ENCODE measurements at places on chromosomes 1 and 21.

GRCh38 chr1:33650708-33651107 lies 178.3 kb downstream of the ZSCAN20 start:
- no peak for DNase-seq

DNA sequence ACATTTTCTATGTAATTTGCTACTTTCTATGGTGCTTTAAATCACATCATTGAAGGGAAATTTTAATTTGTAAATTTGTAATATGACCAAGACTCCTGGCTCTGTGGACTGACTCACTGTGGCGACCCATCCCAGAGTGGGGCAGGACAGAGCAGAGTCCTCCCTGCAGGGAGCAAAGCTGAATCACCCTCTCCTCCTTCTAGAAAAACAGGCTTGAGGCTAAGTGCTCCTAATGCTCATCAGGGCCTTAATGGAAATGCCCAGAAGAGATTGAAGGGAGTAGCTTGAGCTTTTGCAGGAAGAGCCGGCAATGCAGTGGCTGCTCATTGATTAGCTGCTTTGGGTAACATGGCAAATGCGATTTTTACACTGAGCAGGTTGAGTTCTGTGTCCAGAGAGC lies 16.8 kb downstream of the S100A10 start:
- DNase-seq: peak; percentile 54

DNA sequence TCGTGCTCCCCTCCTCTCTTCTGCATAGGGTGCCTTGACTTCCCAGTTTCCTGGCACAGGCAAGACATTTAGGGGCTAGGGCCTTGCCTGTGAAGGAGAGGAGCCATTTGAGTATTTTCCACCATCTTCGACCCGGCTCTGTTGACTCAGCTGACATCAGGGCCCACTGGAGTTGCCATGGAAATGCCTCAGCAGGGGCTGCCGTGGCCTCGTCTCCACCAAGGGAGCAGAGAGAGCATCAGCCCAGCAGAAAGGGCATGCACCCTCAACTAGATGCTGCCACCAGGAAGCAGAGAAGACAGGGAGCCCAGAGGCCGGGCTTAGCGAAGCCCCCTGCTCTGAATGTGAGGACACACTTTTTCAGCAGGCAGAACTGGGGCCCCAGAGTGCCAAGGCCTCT lies 101.9 kb upstream of the ACTL8 start:
- DNase-seq: no peak

- peak; percentile 14 for DNase-seq
Measured at GRCh38 chr1:171940368-171940767, 99.1 kb downstream of the DNM3 start.

DNA sequence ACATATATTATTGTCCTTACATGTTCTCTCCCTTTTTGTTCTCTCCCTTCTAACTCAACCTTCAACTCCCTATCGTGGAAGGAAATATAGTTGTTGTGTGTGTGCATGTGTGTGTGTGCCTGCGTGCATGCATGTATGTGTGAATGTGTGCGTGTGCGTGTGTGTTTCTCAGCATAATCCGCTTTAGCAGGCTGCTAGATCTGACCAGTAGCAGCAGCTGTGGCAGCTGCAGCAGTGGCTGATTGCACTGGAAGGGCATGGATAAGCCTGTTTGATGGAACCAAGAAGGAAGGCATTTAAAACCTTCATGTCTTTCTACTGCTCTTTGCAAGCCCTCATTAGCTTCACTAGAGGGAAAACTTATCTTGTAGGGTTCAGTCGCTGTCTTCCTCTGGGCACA lies 65.6 kb upstream of the IRF2BP2 start:
- no peak for DNase-seq

DNA sequence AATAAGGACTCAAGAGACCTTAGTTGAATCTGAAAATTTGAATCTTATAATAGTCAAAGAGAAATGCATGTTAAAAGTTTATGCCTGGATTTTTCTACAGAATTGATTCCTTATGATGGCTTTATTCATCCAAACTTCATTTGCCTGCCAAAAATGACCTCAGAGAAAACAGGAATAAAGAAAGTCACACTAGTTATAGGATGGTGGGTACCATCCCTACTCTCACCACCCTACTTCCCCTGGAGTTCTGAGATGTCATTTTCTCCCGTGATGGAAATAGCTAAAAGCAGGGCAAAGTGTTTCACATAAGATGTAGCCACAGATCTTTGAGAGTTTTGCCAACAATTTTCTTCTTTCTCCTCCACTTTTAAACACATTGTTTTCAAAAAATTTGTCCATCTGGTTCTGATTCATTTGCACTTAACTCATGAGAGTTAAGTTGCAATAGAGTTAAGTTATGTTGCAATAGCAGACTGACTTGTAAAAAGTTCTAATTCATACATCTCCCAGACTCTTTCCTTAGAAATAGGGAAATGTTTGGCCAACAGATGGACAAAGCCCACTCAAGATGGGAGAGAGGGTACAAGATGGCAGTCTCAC lies 384.6 kb downstream of the PLPP3 start:
- no peak for DNase-seq

DNA sequence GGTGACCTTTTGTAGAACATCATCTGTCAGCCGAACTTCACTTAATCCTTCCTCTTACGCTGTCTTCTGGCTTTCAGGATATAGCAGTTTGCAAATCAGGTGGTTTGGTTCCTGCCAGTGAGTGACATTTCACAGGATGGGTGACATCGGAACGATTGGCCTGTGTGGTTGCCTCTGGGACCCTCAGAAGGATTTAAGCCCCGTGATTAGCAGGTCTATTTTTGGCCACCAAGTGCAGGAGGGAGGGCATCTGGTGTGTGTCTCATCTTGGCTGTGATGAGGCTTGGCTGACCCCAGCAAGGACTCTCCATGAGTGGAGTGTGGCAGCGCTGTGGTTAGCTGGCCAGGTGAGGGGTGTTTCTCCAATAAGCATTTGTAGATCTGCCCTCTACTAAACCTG lies 407.6 kb upstream of the VAMP3 start:
- no peak for DNase-seq

- peak; percentile 55 for DNase-seq
Measured at GRCh38 chr21:17585875-17586450, 26.7 kb downstream of the BTG3 start.

GRCh38 chr1:155513300-155513916 lies 49.2 kb downstream of the ASH1L start:
- DNase-seq: no peak

GRCh38 chr1:240237305-240237721 lies 145.6 kb downstream of the FMN2 start:
- DNase-seq: no peak

DNA sequence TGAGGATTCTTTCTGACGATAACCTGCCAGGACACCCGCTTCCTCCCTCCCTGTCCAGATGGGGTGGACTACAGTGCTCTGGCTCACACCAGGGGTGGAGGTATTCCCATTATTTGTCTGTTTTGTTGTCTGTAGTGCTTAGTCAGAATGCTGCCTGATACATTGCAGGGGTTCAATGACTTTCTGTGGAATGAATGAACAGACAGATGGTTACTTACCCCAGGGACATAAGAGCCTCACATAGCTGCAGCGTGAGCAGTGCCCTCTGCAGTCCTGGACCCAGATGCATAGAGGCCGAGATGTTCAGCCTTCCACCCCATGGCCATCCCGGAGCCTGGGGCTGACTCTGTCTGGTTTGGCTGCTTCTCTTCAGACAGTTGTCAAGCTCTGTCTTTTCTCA lies 13.0 kb upstream of the F3 start:
- no peak for DNase-seq

DNA sequence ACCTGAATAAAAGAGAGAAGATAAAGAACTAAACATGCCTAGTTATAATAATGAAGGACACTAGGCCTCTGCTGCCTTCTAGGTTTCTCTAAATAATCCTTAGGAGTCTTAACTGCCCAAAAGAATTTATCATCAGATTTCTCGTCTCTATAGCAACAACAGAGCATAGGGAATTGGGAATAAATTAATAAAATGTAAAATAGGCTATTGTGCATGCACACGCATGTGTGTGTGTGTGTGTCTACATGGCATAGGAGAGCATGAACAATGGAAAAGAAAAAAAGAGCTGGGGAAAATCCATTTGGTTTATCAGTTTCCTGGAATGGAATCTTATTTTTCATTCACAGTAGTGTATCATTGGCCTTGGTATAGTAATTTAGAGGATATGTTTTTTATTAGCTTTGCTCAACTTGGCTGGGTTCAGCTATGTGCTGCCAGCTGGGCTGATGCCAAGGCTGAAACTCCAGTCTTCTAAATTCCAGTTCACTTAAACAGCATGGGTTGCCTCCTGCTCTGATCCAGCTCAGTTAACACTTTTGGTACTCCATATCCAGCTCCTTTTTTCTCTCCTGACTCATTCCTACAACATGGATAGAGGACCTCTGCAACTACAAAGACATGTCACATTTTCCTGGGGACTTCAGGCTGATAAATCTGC lies 80.6 kb upstream of the SLFNL1 start:
- DNase-seq: peak; percentile 87

DNA sequence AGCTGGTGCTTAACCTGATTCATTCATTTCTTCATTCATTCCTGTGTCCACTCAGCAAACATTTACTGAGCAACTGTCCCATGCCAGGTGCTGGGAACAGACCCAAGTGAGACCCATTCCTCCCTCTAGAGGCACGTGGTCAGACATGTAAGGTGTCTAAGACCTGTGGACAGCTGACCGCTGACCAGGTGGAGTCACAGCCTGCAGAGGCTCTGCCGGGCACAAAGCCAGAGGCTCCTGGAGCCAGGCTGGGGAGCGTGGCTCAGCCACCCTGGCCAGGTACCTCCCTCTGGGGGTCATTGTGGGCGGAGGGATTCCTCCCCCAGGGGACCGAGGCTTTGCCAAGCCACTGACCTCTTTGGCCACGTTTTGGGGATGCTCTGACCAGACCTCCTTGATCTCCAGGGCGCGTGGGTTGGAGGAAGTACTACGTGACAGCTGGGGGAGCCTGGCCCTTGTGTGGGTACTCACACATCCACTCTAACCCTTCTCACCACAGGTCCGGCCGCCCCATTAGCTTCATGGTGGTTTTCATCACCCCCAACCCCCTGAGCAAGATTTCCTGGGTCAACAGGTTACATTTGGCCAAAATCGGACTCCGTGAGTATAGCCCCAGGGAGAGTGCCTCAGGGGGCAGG lies 100.3 kb downstream of the ARHGEF10L start:
- no peak for DNase-seq

DNA sequence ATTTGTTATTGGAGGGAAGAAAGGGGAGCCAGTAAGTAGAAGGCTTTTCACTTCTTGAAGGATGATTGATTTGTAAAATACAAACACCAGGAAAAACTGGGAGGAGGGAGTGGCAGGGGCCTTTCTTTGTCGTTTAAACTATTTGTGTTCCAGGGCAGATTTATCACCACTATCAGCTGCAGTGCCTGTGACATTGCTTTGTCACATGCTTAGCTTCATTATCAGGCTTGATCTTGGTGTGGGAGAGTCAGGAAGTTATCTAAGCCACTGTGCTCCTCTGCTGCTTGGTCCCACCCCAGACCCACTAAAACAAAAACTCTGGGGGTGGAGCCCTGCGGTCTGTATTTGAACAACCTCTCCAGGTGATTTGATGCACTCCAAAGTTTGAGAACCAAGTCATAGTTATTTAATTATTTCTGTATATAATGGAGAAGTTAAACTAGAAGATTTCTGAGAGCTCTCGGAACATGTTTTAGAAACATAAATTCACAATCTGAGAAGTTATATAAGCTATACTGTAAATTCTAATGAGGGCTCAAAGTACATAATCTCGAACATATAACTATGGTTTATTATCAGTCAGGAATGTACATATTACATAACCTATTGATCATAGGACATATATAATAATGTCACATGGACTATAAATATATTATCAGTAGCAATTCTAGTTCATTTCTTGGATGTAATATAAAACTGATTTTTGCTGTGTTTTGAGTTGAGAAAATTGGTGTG lies 87.9 kb downstream of the CDC14A start:
- DNase-seq: no peak

DNA sequence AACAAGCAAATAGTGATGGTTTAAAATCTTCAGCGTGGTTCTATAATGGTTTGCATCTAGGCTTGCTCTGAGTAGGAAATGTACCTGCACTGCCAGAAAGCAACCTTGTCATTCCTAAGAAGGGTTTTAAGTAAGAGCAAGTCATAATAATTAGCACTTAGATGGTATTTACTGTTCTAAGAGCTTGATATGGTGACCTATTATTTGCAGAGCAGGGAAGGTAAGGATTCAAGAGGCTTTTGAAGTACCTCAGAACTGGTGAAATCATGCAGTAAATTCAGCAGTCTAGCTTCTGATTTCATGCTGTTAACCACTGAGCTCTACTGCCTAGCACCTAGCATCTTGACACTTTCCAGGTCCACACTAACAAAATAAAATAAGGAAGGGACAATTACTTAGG lies 23.7 kb downstream of the ATP1A1 start:
- DNase-seq: no peak

DNA sequence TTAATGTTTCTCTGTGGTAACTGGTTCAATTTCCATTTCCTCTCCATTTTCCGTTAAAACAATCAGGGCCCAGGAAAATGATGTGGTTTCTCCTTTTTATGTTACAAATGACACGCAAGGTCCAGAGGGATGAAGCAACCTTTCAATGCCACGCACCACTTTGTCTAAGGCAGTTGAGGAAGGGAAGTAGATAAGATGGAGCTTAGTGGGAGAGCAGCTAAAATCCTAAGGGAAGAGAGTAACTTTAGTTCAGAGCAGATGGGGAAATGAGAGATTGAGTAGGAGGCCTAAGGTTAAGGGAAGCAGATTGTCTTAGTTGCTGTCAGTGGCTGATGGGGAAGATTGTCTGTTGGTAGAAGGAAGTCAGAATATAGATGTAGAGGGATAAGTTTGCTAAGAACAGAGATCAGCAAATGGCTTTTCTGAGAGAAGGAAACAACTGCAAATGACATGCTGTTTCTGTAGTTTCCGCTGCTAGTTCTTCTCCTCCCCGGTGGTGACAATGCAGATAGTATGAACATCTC lies 660 bp downstream of the CD1C start:
- DNase-seq: no peak

DNA sequence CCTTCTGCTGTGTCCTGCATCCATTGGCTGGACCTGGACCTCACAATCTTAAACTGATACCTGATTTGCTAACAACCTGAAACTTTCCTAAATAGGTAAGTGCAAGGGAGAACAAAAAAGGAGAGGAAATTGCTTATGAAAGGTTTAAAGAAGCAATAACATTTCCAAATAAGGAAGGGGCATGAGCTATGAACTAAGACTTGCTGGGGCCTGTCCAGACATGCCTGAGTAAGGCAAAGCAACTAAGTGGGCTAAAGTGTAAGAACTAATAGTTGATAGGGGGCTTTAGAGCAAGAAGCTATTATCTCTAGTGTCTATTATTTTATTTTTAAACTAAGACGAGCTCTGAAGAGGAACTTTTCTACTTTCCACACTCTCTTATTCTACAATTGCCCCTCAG lies 11.6 kb downstream of the JMJD4 start:
- no peak for DNase-seq

DNA sequence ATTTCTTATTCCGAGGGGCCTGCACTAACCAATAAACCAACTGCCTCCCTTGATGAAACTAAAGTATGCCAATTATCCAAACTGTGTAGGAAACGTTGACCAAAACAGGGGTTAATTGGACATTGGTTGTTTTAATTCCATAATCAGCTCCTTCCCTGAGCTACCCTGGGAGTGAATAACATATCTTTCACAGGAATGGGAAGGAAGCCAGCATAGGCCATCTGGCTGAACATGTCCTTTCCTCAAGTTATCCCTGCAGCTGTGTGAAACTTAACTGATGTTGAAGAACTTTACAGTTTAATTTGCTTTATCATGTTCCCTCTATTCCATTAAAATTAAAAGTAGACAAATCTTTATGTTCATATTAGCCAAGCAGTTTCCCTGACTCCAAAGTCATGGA lies 75.4 kb downstream of the NRIP1 start:
- no peak for DNase-seq

- DNase-seq: peak; percentile 10
Measured at GRCh38 chr1:147890177-147890790, 12.3 kb upstream of the GJA8 start.

- DNase-seq: peak; percentile 50
Measured at GRCh38 chr1:28104866-28105467, 16.6 kb upstream of the EYA3 start.
